Fibroblast of skin of scalp (primary cell): ENCODE measurements at places on chromosomes 12 and 14.
A peak's percentile ranks its signal among the peaks of the same experiment; 100 is the strongest.

DNA sequence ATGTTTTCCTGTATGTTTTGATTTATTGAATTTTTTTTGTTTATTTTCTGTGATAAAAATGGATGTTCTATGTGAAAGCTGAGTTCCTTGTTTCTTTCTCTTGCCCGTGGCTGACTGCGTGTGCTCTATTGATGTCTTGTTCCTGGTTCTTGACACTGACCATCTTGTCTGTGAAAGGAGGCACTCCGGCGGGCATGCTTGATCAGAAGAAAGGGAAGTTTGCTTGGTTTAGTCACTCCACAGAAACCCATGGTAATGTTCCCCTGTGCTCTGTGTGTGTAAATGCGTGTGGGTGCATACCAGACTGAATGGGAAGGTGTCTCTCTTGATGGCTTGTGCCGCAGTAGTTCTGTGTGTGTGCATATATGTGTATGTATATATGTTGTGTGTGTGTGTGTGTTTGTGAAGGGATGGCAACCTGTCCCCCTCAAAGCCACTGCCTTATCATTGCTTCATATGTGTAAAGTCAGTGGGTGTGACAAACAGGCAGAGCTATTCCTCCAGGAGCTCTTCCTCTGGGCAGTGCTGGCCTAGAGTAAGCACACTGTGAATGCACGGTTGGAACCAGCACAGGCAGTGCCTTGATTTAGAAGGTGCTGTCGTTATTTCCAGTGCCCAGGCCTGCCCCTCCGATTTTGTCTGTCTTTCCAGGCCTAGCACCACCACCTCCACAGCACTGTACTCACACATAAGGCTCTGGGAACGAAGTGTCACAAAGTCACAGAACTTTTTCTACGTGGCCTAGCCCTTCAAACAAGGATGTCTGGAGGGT lies 247.3 kb upstream of the FKBP4 start:
- DNase-seq, result no peak

GRCh38 chr12:45379261-45379660 lies 163.4 kb downstream of the ANO6 start:
- DNase-seq, result peak; percentile 46

GRCh38 chr12:132550014-132550802 lies 60.2 kb downstream of the LRCOL1 start:
- no peak for DNase-seq

- DNase-seq, result no peak
Observed at GRCh38 chr14:94304243-94304642, 11.2 kb upstream of the SERPINA10 start.

- DNase-seq, result no peak
Observed at GRCh38 chr12:89151536-89151935, 200.8 kb downstream of the DUSP6 start.

- DNase-seq, result no peak
Observed at GRCh38 chr12:93855261-93855660, 178.1 kb downstream of the CRADD start.

DNA sequence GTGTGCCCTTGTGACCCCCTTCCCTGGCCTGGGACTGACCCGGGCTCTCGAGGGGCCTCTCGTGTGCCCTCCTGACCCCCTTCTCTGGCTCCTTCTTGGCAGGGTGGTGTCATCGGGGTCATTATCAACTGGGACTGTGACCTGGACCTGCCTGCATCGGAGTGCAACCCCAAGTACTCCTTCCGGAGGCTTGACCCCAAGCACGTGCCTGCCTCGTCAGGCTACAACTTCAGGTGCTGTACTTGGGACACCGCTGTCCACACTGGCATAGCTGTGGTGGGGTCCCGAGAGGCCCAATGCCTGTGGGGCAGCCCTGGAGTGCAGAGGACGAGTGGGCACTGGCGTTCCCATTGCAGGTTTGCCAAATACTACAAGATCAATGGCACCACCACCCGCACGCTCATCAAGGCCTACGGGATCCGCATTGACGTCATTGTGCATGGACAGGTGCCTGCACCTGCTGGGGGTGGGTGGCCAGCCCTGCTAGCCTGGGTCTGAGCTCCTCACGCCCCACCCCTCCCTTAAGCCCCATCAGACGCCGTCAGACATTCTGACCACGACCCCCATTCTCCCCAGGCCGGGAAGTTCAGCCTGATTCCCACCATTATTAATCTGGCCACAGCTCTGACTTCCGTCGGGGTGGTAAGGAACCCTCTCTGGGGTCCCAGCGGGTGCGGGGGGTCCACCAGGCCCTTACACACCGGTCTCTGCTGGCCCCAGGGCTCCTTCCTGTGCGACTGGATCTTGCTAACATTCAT lies 2.5 kb downstream of the P2RX2 start:
- no peak for DNase-seq

- no peak for DNase-seq
Observed at GRCh38 chr12:130422676-130423075, 85.0 kb downstream of the PIWIL1 start.

GRCh38 chr12:131499864-131500190 lies 211.1 kb upstream of the SFSWAP start:
- DNase-seq, result no peak

DNA sequence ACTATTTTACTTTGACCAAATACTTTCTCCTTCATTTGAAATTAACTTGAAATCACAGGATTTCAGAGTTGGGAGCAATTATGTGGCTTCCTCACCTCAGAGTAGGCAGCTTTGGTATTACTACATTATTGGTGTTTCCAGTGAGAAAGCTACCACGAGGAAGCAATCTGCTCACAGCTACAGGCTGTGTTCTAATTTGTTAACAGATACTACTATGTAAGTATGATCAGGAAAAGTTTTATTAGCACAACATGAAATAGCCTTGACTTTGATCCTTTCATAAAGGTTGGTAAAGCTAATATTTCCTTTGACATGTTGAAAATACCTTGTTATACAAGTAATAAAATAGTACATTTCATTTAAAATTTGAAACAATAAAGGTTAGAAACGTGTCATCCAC lies 30.6 kb downstream of the TAOK3 start:
- no peak for DNase-seq

DNA sequence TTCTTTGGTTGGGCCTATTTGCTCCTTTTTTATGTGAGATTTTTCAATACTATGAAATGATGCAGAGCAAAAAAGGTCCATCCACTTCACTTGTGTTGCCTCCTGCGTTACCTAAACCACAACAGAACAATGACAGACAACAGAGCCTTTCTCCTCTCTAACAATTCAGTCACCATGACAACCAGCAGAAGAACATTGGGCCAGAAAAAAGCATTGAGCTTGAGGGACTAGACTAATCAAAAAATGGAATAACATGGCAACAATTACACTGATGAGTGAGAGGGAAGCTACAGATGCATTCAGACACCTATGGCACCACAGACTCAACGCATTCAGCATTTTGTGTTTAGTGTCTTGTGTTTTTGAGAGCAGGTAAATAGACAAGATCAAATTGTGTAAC lies 44.6 kb upstream of the PTCSC3 start:
- no peak for DNase-seq

- no peak for DNase-seq
Observed at GRCh38 chr12:42196723-42197603, 41.1 kb downstream of the YAF2 start.

GRCh38 chr12:68950511-68950910 lies 17.5 kb upstream of the CPM start:
- DNase-seq, result no peak

DNA sequence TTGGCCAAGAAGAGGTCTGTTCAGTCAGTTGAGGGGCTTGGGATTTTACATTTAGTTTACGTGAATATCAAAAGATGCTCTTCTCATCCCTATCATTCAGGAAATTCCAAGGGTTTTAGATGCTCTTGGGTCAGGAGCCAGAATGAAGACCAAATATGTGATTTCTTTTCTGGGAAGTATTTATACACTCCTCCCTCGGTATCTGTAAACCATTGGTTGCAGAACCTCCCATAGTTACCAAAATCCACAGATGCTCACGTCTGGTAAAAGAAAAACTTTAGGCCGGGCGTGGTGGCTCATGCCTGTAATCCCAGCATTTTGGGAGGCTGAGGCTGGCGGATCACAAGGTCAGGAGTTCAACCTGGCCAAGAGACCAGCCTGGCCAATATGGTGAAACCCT lies 75.9 kb downstream of the TNFAIP2 start:
- peak; percentile 23 for DNase-seq

GRCh38 chr12:55829967-55830600 lies 697 bp upstream of the DNAJC14 start:
- DNase-seq, result no peak

- DNase-seq, result no peak
Observed at GRCh38 chr12:52038447-52038846, 12.8 kb upstream of the NR4A1 start.

GRCh38 chr14:68747393-68747792 lies 45.5 kb downstream of the ZFP36L1 start:
- no peak for DNase-seq

GRCh38 chr12:122501489-122501989 lies 807 bp upstream of the ZCCHC8 start:
- no peak for DNase-seq

DNA sequence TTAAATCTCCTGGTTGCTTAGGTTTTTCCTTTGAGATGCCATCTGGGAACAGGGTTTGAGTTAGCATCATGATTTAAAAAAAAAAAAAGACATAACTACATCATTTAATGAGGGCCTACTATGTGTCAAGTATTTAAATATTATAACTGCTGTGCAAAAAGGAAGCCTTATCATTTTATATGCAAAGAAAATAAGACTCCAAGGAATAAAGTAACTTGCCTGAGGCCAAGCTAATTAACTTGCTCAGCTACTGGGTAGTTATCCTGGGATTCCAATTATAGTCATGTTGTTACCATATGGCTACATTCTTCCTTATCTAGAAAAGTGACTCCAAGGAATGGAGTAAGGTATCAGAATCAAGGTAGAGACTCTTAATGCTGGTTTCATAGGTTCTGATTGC lies 123.5 kb downstream of the SLC41A2 start:
- no peak for DNase-seq

DNA sequence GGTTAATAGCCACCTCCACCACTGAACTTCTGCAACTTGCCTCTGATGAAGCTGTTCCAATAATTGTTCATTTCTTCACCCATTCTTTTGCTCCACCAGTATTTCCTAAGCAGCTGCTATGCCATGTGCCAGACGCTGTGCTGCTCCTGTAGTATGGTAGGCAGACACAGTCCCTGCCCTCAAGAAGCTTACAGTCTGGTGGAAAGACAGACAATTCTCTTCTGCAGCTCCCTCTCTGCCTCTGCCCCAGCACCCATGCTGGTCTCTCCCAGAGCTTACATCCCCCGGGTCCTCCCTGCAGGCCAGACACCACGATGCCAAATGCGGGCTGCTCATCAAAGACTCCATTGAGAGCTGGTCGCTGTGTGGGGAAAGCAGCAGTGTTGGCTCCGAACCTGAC lies 111.6 kb upstream of the ESRRB start:
- DNase-seq, result no peak

DNA sequence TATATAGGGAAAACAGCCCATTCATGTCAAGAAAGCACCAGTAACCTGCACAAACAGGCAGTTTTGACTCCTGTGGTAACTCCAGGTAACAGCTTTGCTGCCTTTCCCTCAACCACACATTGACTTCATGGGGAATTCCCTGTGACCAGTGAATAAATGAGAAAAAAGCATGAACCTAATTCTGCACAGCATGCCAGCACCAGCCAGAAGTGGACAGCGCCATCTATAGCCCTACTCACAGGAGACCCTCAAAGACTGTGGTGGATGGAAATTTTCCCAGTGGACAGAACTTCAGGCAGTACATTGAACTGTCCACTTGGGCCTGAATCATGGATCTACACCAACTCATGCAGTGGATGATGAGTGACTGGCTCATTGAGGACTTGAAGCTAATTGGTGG lies 152.1 kb downstream of the SLC8A3 start:
- no peak for DNase-seq

DNA sequence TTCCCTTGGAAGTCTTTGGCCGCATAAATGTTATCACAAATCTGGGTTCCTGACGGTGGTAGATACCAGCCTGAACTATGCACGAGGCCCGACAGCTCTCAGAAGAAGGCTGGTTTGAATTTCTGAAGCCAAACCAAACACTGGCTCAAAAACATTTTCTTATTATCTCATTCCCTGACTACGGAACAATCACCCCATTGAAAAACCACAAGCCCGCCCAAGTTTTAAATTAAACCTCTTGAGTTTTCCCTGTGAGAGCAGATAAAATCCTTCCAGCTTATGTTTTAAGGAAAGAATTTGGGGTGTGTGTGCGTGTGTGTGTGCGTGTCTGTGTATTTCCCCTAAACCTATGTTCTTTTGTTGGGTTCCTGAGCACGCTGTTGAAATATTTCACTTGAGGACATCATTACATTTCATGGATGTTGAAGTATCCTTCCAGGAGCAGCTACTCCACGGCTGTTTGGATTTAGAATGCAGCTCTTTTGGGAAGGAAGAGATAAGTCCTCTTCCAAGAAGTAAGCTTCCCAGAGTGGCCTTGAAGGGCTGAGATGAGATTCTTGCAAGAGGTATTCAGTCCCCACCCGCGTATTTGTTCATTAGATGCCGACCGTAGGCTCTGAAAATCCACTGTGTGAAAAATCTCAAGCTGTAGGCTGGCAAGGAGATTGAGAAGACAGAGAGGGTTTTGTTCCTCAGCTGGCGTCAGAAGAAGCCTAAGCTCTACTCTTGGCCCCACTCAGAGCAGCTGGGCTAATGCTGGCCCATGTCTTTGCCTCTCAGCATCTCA lies 131.0 kb upstream of the NCOR2 start:
- peak; percentile 80 for DNase-seq

DNA sequence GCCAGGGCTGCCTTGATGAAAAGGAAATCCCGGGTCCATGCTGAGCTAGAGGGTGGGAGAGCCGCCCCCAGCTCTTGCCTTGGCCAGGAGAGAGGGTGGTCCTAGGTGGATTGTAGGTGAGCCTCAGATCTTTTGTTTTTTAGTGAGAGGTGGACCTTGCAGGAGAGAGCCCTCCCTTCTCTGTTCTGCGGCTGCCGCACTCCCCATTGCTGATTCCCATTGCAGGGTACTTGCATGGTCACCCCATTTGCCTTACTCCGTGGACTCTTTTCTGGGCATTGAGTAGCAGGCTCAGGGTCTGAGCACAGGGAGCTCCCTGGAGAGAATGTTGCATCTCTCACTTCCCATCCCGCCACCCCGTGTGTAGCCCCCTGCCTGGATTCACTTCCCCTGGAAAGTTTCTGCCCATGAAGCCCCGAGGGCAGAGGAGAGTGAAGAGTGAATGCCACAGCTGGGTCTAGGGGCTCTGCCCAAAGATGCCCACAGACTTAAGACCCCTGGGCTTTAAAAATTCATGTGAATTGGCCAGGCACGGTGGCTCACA lies 10.2 kb downstream of the VASH1 start:
- no peak for DNase-seq
